Urinary bladder (tissue), 4 donors: ENCODE measurements at places on chromosomes 11 and 22. TPM values are rescaled to one million over a fixed set of nuclear protein-coding genes. Genes with fewer than 3 reads are reported as not detected.

GRCh38 chr11:13206086-13206640 is 71.4 kb upstream of the BMAL1 start:
- DNase-seq = no peak

- DNase-seq = no peak
Measured at GRCh38 chr22:17924735-17925364, 99.5 kb downstream of the MICAL3 start.

- DNase-seq = peak; percentile 40
Measured at GRCh38 chr22:29344137-29344536, 28.6 kb upstream of the RASL10A start.

- DNase-seq = no peak
Measured at GRCh38 chr22:40179526-40179925, 1.8 kb downstream of the TNRC6B start.

DNA sequence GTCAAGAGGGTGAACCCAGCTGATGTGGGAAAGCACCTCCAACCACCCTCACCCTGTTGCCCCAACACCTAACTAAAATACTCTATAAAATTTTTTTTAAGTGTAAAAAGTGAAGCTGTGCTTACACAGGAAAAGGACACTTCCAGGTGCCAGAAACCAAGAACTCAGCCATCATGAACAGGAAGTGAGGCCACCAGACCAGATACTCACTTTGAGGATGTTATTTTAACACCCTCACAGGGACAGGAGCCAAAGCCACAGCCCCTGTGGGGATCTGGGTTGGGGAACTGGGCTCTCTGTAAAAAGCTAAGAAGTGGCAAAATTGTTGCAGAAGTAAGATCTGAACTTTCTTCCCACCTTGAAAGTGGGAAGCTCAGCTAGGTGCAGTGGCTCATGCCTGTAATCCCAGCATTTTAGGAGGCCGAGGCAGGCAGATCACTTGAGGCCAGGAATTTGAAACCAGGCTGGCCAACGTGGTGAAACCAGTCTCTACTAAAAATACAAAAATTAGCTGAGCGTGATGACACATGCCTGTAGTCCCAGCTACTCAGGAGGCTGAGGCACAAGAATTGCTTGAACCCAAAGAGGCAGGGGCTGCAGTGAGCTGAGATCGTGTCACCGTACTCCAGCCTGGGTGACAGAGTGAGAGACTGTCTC is 3.8 kb downstream of the RSPH14 start:
- DNase-seq = no peak

DNA sequence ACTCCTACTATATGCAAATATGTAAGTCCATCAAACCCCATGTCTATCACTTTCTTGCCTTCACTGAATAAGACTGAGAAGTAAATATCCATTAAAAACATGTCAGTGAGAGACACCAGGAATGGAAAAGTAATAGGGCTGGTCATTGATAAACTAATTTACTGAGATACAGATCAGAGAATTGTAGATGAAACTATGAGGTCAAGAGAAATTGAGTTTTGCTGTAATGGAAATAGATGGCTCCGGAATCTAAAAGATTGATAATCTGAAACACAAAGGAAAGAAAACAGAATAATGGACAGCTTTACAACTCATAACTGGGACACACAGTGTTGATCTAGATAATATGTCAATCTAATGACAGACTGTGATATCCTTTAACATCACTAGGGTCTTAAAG is 1018.3 kb upstream of the RAG2 start:
- no peak for DNase-seq

DNA sequence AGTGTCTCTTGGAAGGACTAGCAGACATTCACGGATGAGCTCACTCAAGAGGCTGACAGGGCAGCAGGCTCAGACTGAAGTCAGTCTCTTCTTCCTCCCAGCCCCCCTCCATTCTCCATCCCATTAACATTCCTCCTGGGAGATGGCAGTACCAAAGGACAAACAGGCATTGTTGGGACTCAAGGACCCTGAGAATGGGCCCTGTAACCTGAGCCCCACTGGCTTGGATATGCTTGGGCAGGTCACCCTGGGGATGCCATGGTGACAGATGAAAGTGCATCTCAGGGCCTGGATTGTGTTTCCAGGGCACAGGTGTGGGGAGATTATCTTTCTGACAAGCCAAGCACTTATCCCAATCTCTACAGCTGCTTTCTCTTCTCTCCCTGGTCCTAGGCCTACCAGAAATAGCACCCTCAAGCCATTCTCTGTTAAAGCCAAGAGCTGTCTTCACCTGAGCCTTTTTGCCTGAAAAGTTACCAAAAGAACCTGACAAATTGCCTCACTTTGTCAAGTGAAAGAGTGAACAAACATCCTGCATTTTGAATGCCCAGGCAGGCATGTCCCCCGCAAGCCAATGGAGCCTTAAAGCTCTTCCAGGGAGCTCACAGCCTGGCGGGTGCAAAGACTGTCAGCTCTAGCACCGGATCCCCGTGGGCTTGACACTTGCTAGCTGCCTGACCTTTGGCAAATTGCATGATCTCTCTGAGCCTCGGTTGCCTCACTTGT is 366.0 kb upstream of the NARS2 start:
- no peak for DNase-seq

DNA sequence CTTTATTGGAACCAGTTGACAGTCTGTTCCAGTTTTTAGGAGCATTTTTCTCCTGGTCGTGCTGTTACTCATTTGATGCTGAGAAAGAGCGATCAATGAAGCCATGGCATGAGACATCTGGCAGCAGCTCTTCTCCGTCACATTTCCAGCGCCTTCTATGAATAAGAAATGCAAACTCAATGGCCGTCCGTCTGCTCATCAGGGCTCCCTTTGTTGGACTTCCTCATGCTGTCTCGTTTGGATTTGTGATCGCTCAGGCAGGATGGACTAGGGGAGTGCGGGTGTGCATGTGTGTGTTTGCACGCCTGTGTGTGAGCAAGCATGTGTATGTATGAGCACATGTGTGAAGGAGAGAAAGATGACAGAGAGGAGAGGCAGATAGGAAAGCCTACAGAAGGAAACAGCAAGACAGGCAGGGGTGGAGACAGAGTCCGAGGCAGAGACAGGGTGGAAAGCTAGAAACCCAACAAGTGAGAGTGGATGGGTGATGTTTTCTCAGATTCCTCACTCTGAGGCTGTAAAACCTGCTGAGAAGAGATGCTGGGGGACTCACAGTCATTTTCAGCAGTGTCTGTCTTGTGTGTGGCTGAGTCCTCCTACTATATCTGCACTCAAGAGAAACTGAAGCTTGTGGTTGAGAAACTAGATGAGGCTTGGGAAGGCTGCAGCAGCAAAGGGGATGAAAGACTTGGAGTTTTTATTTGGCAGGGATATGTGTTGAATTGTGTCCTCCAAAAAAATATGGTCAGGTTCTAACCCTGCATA is 56.0 kb upstream of the CLMP start:
- DNase-seq = no peak

DNA sequence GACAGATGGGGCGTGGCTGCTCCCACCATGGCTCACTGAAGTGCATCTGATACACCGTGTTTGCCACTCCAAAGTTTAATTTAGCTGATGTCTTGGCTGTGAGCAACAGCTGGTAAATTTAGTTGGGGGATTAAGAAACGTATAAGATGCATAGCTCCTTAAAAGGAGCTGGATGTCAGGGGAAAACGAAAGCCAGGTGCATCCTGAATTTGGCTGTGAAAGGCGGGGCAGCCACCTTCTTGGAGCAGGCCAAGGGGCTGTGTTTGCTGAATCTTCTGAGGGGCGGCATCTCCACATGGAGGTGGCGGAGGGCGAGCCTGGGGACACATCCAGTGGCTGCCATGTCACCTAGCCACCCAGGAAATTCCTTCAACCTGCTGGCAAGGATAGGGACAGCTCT is 20.7 kb upstream of the NCF4 start:
- DNase-seq = no peak

- no peak for DNase-seq
Measured at GRCh38 chr11:8841899-8842298, 69.1 kb upstream of the AKIP1 start.

DNA sequence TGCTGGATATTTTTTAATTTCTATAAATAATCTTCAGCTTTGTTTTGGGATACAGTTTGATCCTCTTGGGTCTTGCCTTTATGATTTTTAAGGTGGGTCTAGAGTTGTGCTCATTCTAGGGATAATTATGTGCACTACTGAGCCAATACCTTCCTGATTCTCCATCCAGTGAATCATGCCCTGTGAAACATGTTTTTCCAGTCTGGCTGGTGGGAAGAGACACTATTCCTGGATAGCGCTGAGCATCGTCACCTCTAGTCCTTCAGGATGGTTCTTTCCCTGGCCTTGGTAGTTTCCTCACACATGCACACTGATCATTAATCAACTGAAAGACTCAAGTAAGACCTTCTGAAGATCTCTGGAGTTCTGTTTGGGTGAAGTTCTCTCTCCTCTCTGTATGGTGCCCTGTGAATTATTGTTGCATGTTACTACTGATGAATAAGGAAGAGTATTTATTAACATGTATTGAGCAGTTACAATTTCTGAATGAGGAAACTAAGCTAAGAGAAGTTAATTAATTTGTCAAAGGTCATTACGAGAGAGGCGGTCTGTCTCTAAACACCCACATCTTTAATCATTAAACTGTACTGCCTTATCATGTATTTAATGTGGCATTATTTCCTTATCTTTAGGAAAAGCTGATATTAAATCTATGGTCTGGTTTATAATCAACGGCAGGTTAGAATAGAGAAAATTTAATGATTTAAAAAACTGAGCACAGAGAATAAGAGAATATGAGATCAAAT is 39.1 kb upstream of the LIPT2 start:
- DNase-seq = no peak

DNA sequence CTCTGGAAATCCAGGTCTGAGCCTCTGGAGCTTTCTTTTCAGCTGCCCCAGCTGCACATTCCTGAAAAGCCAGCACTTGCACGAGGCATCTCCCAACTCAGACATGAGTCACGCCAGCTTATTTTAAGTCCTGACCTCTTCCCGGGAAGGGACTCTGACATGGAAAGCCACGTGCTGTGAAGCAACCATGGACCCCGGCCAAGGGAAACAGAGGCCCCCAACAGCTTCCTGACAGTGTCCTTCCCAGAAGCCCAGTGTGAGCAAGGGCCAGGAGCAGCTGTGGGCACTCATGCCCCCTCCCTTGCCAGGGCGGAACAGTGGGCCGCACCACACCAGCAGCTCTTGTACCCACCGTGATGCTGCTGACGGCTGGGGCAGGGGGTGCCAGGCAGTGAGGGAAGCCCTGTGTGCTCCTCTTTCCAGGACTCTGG is 118.8 kb upstream of the CADM1 start:
- DNase-seq = no peak

- no peak for DNase-seq
Measured at GRCh38 chr11:66653123-66653522, 14.6 kb downstream of the RBM4 start.

DGCR6 gene
- polyA plus RNA-seq = 2.2 TPM

DGCR2 gene
- polyA plus RNA-seq = 61.0 TPM
